Naive thymus-derived CD4-positive, alpha-beta T cell (primary cell): ENCODE measurements at places on chromosomes 1 and 21.
A peak's percentile ranks its signal among the peaks of the same experiment; 100 is the strongest.

DNA sequence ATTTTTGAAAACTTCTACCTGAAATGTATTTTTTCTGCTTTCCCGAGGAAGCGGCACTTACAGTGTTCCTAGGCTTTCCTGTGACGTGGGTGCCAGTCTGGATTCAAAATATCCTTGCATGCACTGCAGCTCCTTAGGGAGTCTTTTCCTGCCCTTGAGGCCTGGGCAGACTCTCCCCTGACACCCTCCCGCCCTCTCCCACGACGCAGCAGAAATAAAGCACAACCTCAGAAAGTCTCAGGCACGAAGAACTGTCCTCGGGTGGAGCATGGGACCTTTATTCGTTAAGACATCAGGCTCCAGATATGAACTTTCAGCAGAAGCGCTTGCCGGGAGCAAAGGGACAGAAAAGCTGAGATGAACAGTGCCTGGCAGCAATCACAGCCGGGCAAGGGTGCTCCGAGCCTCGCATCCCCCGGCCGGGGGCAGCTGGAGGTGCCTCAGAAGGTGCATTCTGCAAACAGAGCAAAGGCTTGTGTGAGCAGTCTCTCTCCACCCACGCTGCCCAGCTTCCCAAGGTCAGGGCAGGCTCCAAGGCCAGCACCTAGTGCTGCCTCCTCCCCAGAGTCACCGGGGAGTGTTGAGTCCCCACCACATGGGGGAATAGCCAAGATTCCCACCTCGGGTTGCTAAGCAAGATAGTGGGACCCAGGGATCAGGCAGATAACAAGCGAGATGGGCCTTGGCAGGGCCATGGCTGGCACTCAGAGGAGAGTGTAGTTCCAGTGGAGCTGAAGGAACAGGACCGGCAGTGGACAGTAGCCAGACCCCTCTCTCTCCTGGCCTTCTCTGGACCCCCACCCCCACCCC is 3.2 kb downstream of the TFF3 start:
- H3K27ac ChIP-seq, result no peak overlapping the region
- H3K4me3 ChIP-seq, result no peak overlapping the region
- no peak for DNase-seq
- no peaks in the 10 kb centered on the region for H3K27me3 ChIP-seq
- no peaks in the 10 kb centered on the region for H3K36me3 ChIP-seq
- peaks cover 8% of the 10 kb centered on the region for H3K4me1 ChIP-seq

DNA sequence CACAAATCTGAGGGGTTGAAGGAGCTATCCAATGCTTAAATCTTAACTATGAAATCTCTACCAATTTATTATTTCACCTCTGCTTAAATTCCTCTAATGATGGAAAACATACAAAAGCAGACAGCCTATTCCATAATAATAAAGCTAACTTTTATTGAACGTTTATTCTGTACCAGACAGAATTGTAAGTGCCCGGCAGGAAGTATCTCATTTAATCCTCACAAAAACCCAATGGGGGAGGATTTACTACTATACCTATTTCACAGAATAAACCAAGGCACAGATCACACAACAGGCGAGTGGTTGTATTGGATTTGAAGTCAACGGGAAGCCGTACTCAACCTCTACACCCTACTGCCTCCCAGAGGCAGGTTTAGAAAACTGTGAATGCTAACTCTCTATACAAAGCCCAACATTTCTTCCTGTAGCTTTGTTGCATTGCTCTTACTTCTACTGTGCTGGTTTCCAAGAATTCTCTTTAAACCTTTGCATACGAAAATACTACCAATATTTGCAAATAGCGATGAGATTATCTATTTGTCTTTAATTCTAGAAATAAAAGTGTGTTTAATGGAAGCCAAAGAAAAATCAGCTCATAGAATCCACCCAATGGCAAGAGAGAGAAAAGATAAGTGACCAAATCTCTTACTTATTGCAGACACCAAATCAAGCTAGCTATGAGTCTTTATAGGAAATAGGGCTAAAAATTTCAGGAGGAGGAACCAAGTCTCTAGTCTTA is 33.5 kb upstream of the C1orf53 start:
- H3K27ac ChIP-seq, result no peak overlapping the region
- no peaks in the 10 kb centered on the region for H3K36me3 ChIP-seq
- H3K27me3 ChIP-seq, result no peaks in the 10 kb centered on the region
- peak; percentile 17 for DNase-seq
- no peak overlapping the region for H3K4me3 ChIP-seq
- H3K4me1 ChIP-seq, result no peaks in the 10 kb centered on the region

DNA sequence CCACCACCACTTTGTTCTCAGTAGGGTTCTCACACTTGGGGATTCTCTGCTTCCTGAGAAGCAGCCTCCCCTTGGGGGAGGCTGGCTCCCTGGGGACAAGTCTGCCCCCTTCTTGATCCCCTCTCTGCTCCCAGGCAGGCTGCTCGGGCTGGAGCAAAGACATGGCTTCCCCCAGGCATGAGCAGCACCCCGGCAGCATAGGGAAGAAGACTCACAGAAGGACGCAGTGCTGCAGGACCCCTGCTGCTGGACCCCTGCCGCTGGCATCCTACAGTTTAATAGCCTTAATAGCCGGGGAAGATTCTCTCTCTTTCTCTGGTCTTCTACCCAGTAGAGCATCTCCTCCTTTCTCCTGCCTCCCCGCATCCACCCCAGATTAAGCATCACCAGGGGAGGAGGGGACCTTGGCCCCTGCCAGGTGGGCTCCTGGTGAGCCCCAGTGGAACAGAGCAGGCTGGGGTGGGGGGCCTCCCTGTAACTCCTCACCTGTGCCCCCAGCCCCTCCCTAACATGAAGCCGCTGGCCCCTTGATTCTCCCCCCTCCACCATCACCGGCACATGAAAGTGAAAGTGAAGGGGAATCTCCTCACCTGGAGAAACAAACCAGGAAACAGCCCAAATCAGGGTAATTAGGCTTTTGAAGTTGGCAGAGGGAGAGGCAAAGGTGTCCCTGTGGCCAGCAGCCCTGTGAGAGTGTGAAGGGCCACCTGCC is 2.5 kb downstream of the WNT3A start:
- no peaks in the 10 kb centered on the region for H3K4me1 ChIP-seq
- H3K27ac ChIP-seq, result no peak overlapping the region
- H3K4me3 ChIP-seq, result peak overlapping the region; percentile 30
- H3K27me3 ChIP-seq, result peaks cover 6% of the 10 kb centered on the region
- DNase-seq, result no peak

DNA sequence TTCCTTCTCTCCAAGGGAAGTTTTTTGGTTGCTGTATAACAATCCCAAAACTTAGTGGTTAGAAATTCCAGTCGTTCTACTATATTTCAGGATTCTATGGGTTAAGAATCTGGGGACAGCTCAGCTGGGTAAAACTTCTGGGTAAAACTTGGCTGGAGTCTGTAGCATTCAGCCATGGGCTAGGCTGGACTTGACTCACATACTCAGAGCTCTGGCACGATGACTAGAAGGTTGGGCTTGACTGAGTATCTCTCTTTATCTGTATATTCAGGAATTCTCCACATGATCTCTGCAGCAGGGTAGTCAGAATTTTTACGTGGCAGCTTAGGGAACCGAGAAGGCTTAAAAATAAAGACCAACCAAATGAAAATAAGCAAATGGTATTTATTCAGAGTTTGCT is 28.2 kb upstream of the HRNR start:
- H3K36me3 ChIP-seq, result no peaks in the 10 kb centered on the region
- no peak for DNase-seq
- H3K27ac ChIP-seq, result no peak overlapping the region
- no peaks in the 10 kb centered on the region for H3K27me3 ChIP-seq

GRCh38 chr21:41992576-41992975 is 17.6 kb downstream of the ZBTB21 start:
- H3K27me3 ChIP-seq, result no peaks in the 10 kb centered on the region
- no peak for DNase-seq
- no peaks in the 10 kb centered on the region for H3K36me3 ChIP-seq
- H3K4me1 ChIP-seq, result no peaks in the 10 kb centered on the region

DNA sequence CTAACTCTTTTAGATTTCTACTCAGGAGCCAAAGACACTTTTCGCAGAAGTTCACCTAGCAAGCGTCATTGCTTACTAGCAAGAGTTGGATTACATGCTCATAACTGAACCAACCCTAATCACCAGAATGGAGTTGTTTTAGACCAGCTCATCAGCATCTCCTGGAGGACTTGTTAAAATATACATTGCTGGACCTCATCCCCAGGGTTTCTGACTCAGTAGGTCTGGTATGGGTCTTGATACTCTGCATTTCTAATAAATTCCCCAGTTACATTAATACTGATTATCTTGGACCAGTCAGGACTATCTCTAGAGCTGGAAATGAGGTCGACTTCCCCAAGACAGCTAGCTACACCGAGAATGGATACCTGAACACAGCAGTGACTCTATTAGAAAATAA is 9.7 kb upstream of the PRDX6 start:
- no peaks in the 10 kb centered on the region for H3K27me3 ChIP-seq
- H3K36me3 ChIP-seq, result peaks cover 14% of the 10 kb centered on the region
- no peak for DNase-seq
- H3K27ac ChIP-seq, result no peak overlapping the region

GRCh38 chr1:67752306-67752705 is 67.3 kb downstream of the GADD45A start:
- no peaks in the 10 kb centered on the region for H3K4me1 ChIP-seq
- no peak overlapping the region for H3K27ac ChIP-seq
- no peak overlapping the region for H3K4me3 ChIP-seq

DNA sequence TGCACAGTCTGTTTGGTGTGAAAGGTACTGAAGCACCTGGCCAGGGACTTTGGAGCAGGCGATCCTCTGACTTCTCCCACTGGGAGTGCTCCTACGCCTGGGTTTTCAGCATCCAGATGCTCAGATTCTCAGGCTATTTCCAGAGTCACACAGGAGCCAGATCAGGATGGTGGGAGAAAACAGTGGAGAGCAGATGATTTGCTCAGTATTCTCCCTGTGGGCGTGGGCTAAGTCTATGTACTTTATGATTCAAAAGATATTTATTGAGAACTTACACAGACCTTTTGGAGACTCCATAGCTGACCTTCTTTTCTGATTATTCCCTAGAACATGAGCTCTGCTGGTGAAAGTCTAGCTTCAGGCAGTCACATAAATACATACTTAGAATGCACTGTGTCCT is 134.6 kb downstream of the TENT5C start:
- H3K36me3 ChIP-seq, result no peaks in the 10 kb centered on the region
- no peak overlapping the region for H3K27ac ChIP-seq
- no peaks in the 10 kb centered on the region for H3K27me3 ChIP-seq
- no peaks in the 10 kb centered on the region for H3K4me1 ChIP-seq
- DNase-seq, result no peak

GRCh38 chr1:243710467-243710866 is 139.6 kb downstream of the AKT3 start:
- no peak overlapping the region for H3K4me3 ChIP-seq
- no peak for DNase-seq
- no peaks in the 10 kb centered on the region for H3K27me3 ChIP-seq
- H3K27ac ChIP-seq, result no peak overlapping the region
- H3K36me3 ChIP-seq, result peaks cover 3% of the 10 kb centered on the region
- no peaks in the 10 kb centered on the region for H3K4me1 ChIP-seq

GRCh38 chr1:243346016-243346415 is 90.2 kb downstream of the SDCCAG8 start:
- DNase-seq, result no peak
- no peak overlapping the region for H3K27ac ChIP-seq
- H3K27me3 ChIP-seq, result no peaks in the 10 kb centered on the region
- H3K4me3 ChIP-seq, result no peak overlapping the region
- no peaks in the 10 kb centered on the region for H3K36me3 ChIP-seq

DNA sequence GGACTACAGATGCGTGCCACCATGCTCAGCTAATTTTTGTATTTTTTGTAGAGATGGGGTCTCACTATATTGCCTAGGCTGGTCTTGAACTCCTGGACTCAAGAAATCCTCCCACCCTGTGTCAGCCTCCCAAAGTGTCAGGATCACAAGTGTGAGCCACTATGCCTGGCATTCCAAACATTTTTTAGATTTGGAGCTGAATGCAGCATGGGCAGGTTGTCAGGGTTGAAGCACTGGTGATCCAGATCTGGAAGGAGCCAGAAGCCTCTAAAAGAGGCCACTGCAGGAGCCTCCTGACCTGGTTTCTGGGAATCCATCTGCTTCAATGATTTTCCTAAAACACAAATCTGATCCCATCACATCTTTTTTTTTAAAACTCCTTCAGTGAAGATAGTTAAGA is 1.8 kb upstream of the CTPS1 start:
- H3K27ac ChIP-seq, result no peak overlapping the region
- DNase-seq, result no peak
- H3K4me3 ChIP-seq, result no peak overlapping the region

DNA sequence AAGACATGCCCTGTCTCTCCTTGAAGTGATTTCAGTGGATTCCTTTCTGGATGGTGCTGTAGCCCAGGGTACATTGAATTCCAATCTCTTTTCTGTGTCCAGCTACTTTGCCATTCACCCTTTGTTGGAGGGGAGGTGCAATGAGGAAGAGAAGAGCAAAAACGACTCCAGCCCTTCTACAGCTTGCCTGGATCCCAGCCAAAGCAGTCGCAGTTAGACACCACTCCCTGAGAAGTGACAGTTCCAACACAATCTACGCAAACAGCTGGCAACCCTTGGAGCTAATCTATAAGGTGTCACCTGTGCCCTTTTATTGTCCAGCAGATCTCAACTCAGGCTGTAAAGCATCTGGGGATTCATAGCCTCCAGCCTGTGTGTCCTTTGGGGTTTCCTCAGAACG is 4.6 kb downstream of the CD244 start:
- H3K4me3 ChIP-seq, result no peak overlapping the region
- H3K27ac ChIP-seq, result no peak overlapping the region
- no peak for DNase-seq
- no peaks in the 10 kb centered on the region for H3K27me3 ChIP-seq
- no peaks in the 10 kb centered on the region for H3K36me3 ChIP-seq
- H3K4me1 ChIP-seq, result peaks cover 12% of the 10 kb centered on the region

DNA sequence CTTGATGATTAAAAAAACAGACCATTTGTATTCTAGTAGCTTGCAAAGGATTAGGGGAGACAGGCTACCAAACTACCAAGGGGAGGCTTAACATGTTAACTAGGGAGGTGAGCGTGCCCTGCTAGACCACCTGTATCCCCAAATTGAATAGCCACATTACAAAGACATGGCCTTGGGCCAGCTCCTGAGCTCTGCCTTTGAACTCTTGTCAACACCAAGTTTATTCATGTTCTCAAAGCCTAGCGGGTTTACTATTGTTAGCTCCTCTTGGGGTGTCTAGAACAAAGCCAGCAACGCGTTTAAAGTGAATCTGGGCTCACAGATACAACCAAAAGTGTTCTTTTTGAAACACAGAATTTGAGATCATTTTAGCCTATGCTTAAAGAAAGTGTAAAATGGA is 36.3 kb downstream of the SMYD2 start:
- no peak overlapping the region for H3K27ac ChIP-seq
- no peaks in the 10 kb centered on the region for H3K4me1 ChIP-seq
- peaks cover 4% of the 10 kb centered on the region for H3K36me3 ChIP-seq
- DNase-seq, result no peak
- H3K27me3 ChIP-seq, result no peaks in the 10 kb centered on the region
- H3K4me3 ChIP-seq, result no peak overlapping the region
